ENCODE measurements at places on chromosomes 11 and 22.

DNA sequence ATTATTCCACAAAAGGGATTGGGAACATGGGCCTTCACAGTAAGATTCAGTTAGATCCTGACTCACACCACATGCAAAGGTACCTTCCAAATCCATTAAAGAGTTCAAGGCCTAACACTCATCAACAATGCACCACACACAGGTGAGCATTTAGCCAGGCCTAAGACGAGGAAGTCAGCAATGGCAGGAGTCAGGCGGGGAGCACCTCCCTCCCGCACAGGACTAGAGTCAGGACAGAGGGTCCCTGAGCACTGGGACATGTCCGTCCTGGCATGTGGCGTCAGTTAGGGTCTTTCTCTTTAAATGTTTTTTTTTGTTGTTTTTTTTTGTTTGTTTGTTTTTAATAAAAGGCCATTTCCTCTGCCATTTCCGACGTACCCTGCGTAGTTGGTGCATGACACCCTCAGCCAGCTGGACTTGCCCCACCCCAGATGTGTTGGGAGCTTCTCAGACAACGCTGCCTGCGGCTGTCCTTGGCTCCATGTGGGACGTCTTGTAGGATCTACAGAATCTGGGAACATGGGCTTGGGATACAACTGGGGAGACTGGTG, 1458.6 kb downstream of the BRD1 start:
- DNase-seq: no peak

DNA sequence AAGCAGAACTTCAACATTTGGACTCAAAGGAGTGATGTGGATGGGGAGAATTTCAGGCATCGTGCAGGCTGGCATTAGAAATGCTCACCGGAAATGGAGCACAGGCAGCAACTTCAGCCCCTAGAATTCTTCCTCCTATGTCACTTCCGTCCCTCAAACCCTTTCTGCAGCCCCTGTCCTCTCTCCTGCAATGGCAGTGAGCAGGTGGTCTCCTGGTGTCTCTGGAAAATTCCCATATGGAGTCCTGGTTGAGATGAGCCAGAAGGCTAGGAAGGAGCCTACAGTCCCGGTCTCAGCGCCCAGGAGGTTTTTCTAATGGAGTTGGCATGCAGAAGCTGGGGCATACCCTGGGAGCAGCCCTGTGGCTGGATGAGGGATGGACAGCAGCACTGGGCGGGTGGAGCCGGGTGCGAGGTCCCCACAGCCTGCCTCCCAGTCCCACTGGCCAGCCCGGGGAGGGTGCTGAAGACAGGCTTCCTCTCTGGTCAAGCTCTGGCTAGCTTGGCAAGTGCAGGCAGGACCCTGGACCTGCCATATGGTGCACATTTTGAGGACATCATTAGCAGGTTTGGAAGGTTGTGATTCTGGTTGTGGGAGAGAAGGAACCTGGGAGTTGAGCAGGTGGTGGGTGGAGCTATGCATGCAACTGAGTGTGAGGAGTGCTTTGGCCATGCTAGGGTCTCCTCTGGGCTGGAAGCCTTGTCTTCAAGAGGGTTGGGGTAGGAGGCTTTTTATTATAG, 59.8 kb upstream of the B3GAT1 start:
- DNase-seq: no peak

- DNase-seq: no peak
Measured at GRCh38 chr11:76577226-76577920, 93.2 kb downstream of the LRRC32 start.

DNA sequence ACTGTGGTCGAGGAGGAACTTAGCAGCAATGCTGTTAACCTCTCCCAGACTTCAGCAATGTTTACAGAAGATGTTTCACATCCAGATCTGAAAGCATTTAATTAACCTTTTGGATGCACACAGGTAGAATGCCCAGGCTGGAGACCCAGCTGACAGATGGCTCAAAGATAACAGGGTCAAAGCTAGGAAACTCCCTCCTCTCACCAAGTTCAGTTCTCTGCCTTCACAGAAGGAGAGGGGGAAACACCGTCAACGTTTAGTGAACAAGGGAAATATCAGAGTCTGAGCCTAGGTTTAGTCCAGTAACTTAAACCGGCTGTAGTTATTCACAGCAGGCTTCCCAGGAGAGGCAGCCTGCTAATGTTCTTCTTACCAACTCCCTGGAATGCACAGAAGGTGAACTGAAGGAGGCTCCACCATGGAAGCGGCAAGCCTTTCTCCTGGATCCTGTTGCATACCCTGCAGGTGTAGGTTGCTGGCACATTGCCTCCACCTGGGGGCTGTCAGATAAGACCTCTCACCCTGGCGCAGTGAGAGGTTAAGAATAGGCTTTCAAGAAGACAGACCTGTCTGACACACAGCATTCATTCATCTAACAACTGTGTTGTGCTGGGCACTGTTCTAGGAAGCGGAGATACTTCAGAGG, 23.5 kb upstream of the ANKK1 start:
- no peak for DNase-seq

DNA sequence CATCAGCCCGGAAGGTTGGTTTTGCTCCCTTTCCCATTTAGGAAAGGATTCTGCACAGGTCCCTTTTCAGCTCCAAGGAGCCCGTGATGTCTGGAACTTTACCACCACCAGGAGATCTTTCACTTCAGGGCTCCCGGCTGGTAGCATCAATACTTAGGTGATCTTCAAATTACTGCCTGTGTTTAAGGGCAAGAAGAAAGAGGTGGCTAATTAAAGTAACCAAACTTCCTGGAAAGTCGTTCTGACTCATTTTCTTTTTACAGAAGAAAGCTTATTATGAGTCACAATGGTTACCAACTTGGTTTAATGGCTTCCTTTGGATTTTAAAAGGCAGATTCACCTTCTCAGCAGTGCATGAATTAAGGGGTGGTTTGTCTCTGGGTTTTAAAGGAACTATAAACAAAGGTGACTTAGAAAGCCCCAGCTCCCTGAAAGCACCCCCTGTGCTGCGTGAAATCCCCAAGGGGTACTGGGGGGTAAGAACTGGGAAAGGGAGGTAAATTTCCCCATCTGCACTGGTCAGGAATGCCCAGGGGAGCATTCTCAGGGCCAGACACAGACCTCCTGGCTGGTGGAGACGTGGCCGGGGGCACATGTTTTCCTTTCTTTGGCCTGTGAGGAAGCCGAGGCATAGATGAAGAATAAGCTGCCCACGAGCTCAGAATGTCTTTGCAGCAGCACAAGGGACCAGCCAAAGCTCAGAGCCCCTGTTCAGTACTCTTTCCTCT, 8.8 kb downstream of the POU2F3 start:
- no peak for DNase-seq

- no peak for DNase-seq
Measured at GRCh38 chr11:130725421-130726233, 190.7 kb downstream of the SNX19 start.

Measured in GM18507 (cell line).